ENCODE measurements at places on chromosomes 6 and 20.

GRCh38 chr20:21707267-21707666, 1.8 kb downstream of the PAX1 start:
- no peak for DNase-seq

DNA sequence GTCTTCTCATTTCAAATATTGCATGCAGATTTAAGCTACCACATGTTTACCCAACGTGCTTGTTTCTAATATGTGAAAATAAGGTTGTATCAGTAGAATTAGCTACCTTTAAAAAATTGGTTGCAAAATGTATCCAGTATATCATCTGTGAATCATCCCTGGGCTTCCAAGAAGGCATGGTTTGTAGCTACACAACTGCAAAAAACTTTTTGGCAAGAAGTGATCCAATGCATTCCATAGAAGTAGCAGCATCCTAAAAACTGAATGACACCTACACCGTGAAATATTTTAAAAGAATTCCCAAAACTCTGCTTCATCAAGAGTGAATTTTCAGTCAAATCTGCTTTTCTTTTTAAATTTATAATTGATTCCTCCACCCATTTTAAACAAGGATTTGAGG, 89.1 kb downstream of the AIG1 start:
- DNase-seq = no peak

- no peak for DNase-seq
These were observed 868 bp downstream of the MC3R start for GRCh38 chr20:56249244-56249955.

GRCh38 chr6:166579237-166579850, 7.1 kb downstream of the RAMACL start:
- DNase-seq = no peak

DNA sequence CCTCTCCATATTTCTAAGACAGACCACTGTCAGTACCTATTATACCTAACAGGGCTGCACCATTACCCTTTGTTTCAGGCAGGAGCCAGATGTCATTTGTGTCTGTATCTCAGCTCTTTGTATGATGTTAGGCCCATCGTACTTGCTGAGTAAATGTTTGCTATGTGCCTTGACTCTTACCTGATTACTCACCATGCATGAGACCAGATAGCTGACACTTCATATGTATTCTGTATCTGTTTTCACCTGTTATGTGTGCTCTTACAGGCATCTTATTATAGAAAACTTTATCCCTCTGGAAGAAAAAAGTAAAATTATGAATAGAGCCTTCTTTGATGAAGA, 31.7 kb upstream of the ASXL1 start:
- DNase-seq = no peak

- DNase-seq = no peak
These were observed 3.9 kb upstream of the SRSF3 start for GRCh38 chr6:36590237-36590636.

GRCh38 chr6:135423649-135424128, 73.9 kb downstream of the AHI1 start:
- DNase-seq = no peak

- DNase-seq = no peak
These were observed 182.7 kb upstream of the DTNBP1 start for GRCh38 chr6:15845492-15845891.

DNA sequence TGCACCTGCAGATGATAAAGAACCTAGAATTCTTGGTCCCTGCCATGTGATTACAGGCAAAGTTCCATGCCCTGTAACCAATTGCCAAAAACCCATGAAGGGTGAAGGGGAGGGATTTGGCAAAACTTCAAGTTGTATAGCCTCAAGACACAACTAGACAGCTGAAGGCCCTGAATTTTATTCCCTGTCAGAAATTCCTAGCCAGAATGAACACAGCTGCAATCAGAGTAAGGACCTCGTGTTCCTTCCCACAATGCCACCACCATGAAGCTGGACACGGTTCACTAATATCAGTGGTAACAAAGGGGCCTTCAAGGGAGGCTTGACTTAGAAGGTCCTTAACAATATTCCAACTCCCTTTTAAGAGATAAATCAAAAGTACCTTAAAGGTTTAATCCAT, 22.5 kb upstream of the IRAK1BP1 start:
- DNase-seq = no peak

- DNase-seq = no peak
These were observed 204.2 kb upstream of the PTCHD4 start for GRCh38 chr6:48315051-48315719.

DNA sequence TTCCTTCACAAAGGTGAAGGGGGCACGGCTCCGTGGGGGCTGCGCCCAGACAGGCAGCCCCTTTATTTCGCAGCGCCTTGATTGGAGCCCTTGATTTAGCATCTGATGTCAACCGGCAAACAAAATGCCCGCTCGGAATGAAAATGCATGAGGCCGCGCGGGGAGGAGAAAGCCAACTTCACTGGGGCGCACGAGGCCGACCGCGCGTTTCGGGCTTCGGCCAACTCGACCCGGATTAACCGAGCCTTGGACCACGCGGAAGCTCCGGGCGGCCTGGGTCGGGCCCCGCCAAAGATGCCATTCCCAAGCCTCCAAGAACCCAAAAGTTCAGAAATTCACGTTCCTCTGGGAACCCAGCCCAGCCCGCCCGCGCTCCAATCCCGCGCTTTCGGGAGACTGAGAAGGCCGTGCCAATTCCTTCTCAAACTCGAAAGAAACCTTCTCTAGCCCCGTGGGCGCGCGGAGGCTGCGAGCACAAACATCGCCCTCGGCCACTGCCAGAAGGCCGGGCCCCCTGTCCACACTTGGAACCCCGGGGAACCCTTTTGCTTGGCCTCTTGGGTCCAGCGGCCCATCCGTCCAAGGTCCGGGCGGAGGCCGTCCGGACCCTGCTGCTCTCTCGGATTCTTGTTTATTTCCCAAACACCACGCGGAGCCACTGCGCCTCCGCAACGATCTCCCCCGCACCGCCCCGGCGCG, 879 bp upstream of the INSM1 start:
- DNase-seq = no peak

DNA sequence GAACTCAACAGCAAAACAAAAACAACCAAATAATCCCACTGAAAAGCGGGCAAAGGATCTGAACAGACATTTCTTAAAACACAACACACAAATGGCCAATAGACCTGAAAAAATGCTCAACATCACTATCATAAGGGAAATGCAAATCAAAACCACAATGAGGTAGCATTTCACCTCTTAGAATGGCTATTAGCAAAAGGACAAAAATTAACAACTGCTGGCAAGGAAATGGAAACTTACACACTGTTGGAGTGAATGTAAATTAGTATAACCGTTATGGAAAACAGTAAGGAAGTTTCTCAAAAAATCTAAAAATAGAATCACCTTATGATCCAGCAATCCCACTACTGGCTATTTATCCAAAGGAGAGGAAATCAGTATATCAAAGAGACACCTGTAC, 20.9 kb downstream of the FAM8A1 start:
- DNase-seq = no peak

- DNase-seq = no peak
These were observed 21.6 kb downstream of the CNKSR3 start for GRCh38 chr6:154488802-154489437.

DNA sequence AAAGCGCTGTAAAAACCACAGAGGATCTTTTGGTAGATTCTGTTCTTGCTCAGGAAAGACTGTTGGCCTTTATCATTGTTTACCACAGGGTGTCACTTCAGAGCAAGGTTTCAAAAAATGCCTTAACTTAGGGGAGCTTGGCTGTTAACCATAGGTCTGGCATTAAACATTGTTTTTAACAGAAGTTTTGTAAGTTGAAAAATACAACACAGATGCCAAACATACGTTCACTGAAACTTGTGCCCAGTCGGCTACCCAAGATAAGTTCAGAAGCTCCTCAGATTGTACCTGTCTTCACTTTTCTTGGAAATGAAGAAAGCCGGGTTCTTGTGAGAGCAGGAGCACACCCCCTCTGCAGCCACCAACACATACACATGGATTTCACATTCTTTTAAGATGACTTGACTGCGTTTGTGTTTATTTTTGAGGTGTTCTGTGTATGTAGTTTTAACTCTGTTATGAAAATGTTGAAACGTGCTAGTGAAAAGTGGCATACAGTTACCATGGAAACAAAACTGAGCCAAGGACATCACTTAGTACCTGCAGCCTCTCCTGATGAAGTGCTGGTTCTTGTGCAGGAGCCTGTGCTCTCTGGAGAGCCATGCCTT, 64.9 kb downstream of the SYCP2L start:
- DNase-seq = no peak

- no peak for DNase-seq
These were observed 79.4 kb downstream of the FOXC1 start for GRCh38 chr6:1689141-1689540.

GRCh38 chr6:37391120-37391519, 37.3 kb downstream of the RNF8 start:
- DNase-seq = no peak

- DNase-seq = no peak
These were observed 577.4 kb downstream of the HTR1B start for GRCh38 chr6:76885861-76886301.

DNA sequence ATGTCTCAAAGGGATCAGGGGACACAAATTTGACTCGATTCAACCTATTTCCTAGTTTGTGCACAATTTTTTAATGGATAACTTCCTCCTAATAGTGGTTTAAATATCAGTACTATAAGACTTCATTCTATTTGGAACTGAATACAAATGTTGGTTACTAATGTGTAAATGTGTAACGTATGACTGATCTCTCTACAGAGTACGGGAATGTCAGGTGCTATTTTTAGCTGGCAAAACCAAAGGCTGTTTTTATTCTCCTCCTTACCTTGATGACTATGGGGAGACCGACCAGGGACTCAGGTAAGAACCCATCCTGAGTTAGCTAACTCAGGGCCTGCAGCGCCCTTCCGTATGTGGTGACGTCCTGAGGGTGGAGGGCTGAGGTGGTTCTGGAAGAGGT, 33.0 kb downstream of the PRPH2 start:
- DNase-seq = no peak

GRCh38 chr6:31453259-31453658, 44.7 kb upstream of the MICB start:
- DNase-seq = no peak

GRCh38 chr6:145548933-145549648, 186.2 kb downstream of the EPM2A start:
- DNase-seq = no peak

- DNase-seq = no peak
These were observed 225.6 kb upstream of the JARID2 start for GRCh38 chr6:15020119-15020770.

- DNase-seq = no peak
These were observed 126.5 kb downstream of the MBOAT1 start for GRCh38 chr6:20085817-20086216.

DNA sequence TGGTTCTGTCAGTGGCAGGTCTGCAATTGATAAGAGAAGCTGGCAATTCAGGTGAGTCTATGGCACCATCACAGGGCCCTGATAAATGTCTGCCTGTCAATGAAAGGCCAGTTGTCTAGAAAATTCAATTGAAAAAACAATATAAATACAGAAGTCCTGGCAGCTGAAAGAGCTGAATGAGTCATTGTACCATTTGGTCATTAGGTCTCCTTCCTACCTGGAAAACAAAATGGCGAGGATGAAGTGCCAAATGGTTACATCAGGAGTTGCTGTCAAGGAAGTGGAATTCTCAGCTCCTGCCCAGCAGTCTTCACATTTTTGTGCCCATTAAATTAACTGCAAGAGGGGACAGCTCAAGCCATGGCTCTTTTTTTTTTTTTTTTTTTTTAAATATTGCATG, 37.7 kb downstream of the PEX7 start:
- DNase-seq = no peak

GRCh38 chr20:32333988-32334885, 23.9 kb upstream of the ASXL1 start:
- peak; percentile 66 for DNase-seq

- DNase-seq = peak; percentile 26
These were observed 571 bp downstream of the ITCH start for GRCh38 chr20:34363465-34364222.

DNA sequence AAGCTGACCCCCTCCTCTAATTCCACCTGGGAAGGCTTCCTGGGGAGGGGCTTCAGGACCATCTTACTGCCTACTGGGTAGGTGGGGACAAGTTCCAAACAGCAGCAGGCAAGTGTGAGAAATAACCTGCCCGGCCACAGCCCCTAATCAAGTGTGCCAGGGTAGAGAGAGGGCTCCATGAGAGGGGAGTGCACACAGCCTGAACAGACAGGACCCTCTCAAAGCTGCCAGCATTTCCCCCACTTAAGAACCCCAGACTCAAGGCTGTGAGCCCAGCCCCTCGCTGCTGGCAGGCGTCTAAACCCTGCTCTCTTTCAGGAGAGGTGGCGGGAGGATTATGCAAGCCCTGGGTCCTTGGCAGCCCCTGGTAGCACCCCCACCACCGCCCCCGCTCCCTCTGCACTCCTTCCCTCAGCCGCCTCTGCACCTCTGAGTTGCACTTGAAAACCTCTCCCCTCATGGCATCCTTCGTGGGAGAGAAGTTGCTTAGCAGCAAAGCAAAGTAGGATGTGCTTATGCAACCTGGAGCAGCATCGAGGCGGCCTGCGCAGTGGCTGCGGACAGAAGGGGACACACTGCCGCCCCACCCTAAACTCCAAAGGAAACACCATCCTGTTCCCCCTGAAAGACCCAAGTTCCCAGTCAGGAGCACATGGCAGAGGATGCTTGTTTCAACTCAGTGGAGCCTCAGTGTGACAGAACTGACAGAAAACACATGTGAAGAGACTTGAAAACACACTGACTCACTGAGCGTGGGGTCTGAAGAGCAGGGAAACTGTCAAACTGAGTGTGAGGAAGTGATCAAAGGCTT, 10.5 kb downstream of the DDRGK1 start:
- DNase-seq = no peak

DNA sequence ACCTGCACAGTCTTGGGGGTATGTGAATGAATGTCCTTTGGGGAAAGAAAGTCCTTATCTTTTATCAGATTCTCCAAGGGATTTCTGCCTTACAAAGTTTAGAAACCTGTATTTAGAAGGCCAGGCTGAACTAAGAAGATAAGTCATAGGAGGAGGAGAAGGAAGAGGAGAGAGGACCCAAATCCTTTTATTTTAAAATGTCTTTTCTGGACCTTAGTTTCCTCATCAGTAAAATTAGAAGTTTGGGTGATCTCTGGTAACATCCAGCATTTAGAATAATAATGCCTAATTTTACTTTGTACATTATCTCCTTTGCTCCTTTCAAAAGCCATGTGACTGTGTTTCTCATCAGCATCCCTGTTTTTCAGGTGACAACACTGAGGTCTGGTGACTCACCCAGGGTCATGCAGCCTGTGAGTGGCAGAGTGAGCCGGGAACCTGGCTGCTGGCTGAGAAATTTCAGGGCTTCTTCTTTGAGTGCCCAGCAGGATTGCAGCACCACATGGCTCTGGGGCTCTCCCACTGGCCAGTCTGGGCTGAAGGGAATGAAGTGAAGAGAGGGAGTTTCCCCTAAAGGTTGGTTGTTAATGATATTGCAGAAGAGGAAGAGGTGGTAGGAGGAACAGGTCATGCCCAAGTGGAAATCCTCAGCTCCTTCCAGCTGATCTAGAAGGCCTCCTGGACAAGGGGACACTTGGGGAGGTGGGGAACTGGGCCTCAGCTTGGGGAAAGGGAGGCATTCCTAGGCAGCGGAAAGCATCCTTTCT, 34.0 kb downstream of the VEGFA start:
- no peak for DNase-seq

DNA sequence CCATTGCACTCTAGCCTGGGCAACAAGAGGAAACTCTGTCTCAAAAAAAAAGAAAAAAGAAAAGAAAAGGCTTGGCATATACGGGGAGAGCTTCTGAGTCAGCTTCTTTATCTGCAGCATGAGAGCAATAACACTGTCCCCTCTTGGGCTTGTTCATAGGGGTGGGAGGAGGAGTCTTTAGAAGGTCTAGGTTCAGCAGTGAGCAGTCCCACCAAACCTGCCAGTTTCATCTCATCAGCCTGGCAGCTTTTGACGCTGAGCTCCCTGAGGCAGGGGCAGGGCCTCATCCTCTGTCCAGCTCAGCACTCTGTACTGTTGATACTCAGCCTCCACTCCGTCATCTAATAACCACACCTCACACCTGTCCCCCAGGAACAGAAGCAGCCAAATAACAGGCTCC, 5.6 kb upstream of the C6orf132 start:
- no peak for DNase-seq

Data from stimulated activated CD4-positive, alpha-beta T cell treated with anti-CD3 and anti-CD28 coated beads, Interleukin-2, amount 100 ng/mL, for 24 hours (primary cell).